Naive thymus-derived CD4-positive, alpha-beta T cell (primary cell): ENCODE measurements at places on chromosomes 5 and 9. TPM values are rescaled to one million over a fixed set of nuclear protein-coding genes. Genes with fewer than 3 reads are reported as not detected.
A peak's percentile ranks its signal among the peaks of the same experiment; 100 is the strongest.

Gene EIF4E1B
- polyA plus RNA-seq = not detected

Gene PCDHGA4
- 0.20 TPM for polyA plus RNA-seq

DNA sequence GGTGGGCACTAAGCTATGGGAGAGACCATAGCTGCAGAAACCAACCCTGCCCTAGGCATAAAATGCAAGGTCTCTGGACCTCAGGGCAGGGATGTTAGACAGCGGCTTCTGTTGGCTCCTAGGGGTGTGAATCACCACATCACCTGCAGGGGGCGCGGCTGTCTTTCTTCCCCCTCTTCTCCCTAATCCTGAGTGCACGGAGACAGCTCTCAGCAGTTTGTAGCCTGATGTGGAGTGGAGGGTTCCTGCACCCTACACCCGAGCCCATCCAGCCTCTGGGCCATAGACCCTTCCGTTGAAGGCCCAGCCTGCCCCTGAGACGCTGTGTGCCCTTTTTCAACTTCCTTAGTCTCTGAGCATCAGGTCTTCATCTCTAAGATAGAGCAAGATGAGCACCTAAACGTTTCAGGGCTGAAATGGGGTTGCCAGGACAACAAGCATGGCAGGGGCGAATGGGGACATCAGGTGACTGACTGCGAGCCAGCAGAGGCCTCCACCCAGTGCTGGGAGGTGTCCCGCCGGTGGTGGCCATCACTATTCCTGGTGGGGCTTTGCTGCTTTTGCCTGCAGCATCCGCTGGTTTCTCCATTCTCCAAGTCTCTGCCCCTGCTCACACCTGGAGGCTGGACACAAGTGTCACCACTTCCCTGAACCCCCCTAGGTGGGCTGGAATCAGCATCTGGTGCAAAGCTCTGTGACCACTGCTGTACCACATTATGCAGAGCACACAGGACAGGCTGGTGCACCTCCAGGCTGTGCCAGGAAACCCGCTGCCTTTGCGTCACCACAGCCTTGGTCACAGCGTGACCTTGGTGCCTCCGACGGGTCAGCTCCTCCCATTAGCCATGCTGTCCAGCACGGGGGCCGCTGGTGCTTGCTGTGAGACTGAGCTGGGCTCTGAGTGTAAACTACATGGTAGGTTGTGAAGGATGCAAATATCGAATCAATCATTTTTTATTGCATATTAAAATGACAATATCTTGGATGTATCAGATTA, 2.5 kb upstream of the SEC16A start:
- H3K4me3 ChIP-seq = no peak overlapping the region
- no peaks in the 10 kb centered on the region for H3K27me3 ChIP-seq
- DNase-seq = peak; percentile 79
- peaks cover 18% of the 10 kb centered on the region for H3K4me1 ChIP-seq
- H3K36me3 ChIP-seq = no peaks in the 10 kb centered on the region
- H3K27ac ChIP-seq = no peak overlapping the region

Gene PPP2R2B
- polyA plus RNA-seq = 0.15 TPM

- no peak for DNase-seq
- no peaks in the 10 kb centered on the region for H3K27me3 ChIP-seq
- H3K36me3 ChIP-seq = no peaks in the 10 kb centered on the region
These were observed 4.2 kb upstream of the SMAD5 start for GRCh38 chr5:136128481-136128880.

DNA sequence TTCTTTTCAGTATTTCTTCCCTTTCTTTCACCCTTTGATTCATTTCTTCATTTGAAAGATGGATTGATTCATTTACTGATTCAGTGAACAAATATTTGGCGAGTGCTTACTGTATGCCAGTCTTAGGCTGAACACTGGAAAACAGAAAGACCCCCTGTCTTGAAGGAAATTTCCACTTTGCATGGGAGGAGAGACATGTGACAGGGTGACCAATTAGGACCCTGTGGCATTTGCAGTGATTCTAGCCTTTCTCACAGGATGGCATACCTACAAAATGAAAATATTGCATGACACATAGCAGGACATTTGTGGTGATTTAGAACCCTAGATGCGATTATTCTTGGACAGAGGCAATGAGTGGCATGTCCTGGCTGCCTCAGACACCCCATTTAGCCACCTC, 407.2 kb upstream of the SGCD start:
- H3K27me3 ChIP-seq = no peaks in the 10 kb centered on the region
- no peaks in the 10 kb centered on the region for H3K4me1 ChIP-seq
- H3K4me3 ChIP-seq = no peak overlapping the region
- no peak overlapping the region for H3K27ac ChIP-seq
- H3K36me3 ChIP-seq = no peaks in the 10 kb centered on the region
- no peak for DNase-seq

DNA sequence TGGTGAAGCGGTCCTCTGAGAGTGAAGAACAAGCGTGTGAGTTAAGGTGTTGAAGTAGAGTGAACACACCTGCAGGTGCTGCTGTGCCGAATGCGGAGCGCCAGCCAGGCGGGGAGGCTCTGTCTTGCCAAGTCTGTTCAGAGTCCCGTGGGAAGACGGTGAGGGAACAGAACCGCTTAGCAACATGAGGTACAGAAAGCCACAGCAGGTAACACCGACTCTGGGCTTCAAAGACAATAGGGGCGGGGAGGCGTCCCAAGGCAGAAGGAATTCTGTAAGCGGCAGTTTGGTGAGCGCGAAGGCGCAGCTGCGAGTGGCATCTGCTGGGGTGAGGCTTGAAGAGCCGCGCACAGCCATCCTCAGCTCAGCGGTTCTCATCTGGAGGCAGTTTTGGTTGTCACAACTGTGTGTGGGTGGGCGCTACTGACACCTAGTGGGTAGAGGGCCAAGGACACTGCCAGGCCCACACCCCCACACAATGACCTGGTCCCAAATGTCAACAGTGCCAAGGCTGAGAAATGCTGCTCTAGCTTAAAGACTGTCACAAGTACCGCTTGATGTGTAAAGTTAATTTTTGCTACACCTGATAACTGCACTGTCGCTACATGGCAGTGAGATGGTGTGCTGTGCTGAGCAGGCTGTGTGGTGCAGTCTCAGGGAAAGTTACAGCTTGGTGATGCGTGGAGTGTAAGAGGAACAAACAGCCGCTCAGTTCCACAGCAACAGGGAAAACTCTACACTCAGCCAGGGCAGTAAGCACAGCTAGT, 67.4 kb upstream of the TBC1D9B start:
- H3K4me3 ChIP-seq = no peak overlapping the region
- H3K27ac ChIP-seq = no peak overlapping the region
- H3K27me3 ChIP-seq = no peaks in the 10 kb centered on the region
- H3K4me1 ChIP-seq = no peaks in the 10 kb centered on the region

DNA sequence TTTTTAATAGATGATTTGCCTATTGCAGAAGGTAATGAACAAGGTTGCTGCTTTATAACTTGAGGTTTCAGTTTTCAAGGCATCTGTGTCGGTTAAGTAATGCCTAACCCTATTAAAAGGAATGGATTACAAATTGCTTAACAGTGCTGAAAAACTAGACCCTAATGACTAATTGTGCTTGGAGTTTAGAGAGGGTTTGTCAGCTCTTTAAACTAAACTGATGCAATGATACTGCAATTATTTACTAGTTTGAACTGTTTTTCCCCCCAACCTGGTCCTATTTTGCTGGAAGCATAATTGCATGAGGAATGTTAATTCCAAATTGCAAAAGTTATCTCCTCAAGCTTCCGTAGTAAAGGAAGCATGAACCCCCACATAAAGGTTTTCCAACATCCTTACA, 39.3 kb upstream of the TLX3 start:
- peaks cover 3% of the 10 kb centered on the region for H3K4me1 ChIP-seq
- no peaks in the 10 kb centered on the region for H3K36me3 ChIP-seq
- DNase-seq = no peak
- no peaks in the 10 kb centered on the region for H3K27me3 ChIP-seq
- H3K27ac ChIP-seq = no peak overlapping the region

Gene FCN2
- polyA plus RNA-seq = not detected

GRCh38 chr5:14659821-14660607, 4.5 kb upstream of the OTULIN start:
- no peaks in the 10 kb centered on the region for H3K27me3 ChIP-seq
- DNase-seq = no peak
- H3K36me3 ChIP-seq = no peaks in the 10 kb centered on the region
- peaks cover 12% of the 10 kb centered on the region for H3K4me1 ChIP-seq
- H3K4me3 ChIP-seq = no peak overlapping the region
- no peak overlapping the region for H3K27ac ChIP-seq

Gene SHISAL2B
- not detected for polyA plus RNA-seq

Gene LRRC70
- 2.0 TPM for polyA plus RNA-seq

DNA sequence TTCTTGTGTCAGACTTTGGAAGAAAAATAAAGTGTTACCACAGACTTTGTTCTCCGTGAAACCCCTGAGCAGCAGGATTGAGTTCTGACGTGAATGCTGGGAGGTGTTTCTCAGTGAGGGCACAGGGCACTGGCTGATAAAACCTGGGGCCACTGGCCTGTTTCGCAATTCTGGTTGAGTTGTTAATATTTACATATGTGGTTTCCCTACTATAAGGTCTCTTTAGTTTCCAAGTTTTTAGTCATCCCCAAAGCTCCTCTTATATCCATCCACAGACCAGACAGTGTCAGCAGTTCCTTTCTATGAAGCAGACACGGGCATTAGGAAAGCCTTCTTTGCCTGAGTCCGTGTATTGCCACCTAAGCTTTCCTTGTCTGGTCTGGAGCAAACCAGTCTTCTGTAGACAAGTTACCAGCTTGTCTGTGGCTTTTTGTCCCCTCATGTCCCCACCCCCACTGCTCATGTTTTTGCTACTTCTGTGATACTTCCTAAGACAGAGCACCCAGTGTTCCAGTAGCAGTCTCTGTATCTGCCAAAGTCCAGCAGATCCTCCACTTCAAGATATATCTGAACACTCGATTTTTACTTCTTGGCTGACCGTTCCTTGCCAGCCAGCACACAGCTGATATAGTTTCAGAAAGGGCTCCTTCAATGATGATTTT, 42.0 kb downstream of the ACO1 start:
- DNase-seq = no peak
- peaks cover 29% of the 10 kb centered on the region for H3K36me3 ChIP-seq
- H3K4me3 ChIP-seq = no peak overlapping the region
- H3K27me3 ChIP-seq = no peaks in the 10 kb centered on the region
- no peak overlapping the region for H3K27ac ChIP-seq
- H3K4me1 ChIP-seq = no peaks in the 10 kb centered on the region

GRCh38 chr5:143057580-143057999, 287.4 kb downstream of the ARHGAP26 start:
- DNase-seq = no peak
- peaks cover 6% of the 10 kb centered on the region for H3K36me3 ChIP-seq
- H3K4me1 ChIP-seq = no peaks in the 10 kb centered on the region
- no peak overlapping the region for H3K4me3 ChIP-seq
- H3K27ac ChIP-seq = no peak overlapping the region

DNA sequence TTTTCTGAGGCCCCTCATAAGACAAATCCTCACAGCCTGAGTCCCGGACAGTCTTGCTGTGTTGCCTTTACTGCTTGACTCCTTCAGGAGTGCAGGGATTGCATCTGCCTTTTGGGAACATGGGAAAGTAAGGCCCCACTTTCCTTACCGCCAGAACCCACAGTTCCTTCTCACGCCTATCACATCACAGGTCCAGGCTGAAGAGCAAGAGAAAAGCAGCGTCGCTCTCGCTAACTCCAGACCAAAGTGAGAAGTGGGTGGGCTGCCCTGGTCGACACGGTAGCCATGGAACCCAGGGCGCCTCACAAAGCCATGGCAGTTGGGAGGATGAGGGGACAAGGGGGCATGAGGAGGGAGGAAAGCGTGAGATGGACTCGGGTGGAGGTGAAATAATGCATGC, 7.9 kb upstream of the ZDHHC11 start:
- no peak for DNase-seq
- no peaks in the 10 kb centered on the region for H3K36me3 ChIP-seq
- no peaks in the 10 kb centered on the region for H3K4me1 ChIP-seq
- H3K4me3 ChIP-seq = no peak overlapping the region
- no peaks in the 10 kb centered on the region for H3K27me3 ChIP-seq

- peaks cover 26% of the 10 kb centered on the region for H3K4me1 ChIP-seq
- no peaks in the 10 kb centered on the region for H3K36me3 ChIP-seq
- H3K27me3 ChIP-seq = no peaks in the 10 kb centered on the region
- H3K27ac ChIP-seq = no peak overlapping the region
- DNase-seq = no peak
These were observed 315.3 kb upstream of the PTGER4 start for GRCh38 chr5:40364441-40364840.

- no peak overlapping the region for H3K4me3 ChIP-seq
- H3K27me3 ChIP-seq = no peaks in the 10 kb centered on the region
- no peaks in the 10 kb centered on the region for H3K36me3 ChIP-seq
- H3K4me1 ChIP-seq = no peaks in the 10 kb centered on the region
- H3K27ac ChIP-seq = no peak overlapping the region
These were observed 9.8 kb downstream of the KIF12 start for GRCh38 chr9:114089206-114089840.

DNA sequence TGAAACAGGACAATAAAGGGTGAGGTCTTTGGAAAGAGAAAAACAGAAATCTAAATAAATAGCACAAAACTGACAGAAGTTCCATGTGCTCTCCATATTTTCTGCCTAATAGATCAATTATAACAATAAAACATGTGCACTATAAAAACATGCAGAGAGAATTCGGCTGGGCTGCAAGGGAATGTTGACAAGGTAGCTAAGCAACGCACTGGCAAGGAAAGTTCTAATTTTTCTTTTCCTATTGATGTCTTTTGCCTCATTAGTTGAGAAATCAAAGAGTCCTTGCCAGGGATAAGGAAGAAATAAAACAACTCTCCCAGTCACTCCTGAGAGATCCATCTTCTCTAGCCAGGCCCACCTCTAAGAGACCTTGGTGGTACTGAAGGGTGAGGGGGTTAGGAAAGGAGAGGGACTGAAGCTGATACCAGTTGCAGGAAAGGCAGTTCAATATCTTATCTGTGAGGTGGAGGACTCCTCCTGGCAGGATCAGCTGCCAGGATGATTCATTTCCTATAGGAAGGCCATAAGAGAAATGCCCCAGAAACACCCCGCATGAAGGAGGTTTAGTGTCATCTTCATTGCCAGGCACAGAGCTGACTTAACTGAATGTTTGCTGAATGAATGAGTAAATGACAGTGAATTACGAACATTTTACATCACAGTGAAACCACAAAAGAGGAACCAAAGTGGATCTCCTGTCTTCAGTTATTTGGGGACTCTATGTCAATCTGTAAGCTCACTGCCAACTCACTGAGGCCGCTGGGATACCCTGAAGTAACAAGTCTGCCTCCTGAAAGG, 63.7 kb upstream of the IFNK start:
- no peaks in the 10 kb centered on the region for H3K4me1 ChIP-seq
- no peak overlapping the region for H3K4me3 ChIP-seq
- H3K36me3 ChIP-seq = no peaks in the 10 kb centered on the region
- no peak for DNase-seq
- H3K27ac ChIP-seq = no peak overlapping the region
